ENCODE measurements at places on chromosomes 13 and 19.

DNA sequence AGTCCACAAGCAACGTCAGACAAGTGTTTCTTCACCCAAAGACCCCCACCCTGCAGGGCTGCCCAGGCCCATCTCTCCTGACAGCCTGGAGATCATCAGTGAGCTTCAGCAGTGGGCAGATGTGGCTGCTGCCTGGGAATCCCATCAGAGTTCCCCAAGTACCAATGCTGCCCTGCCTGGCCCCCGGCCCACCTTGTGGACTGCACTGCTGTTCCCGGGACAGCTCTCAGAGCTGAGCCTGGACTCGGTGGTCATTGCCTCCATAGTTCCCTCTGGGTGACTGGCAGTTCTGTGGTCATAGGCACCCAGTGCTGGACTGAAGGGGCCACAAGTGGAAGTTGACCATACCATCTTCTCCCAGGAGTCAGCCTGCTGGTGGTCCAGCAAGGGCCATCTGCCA, 24.5 kb upstream of the ZNF492 start:
- DNase-seq, result no peak

GRCh38 chr13:29479716-29480492, 115.6 kb downstream of the SLC7A1 start:
- DNase-seq, result no peak

- DNase-seq, result no peak
These were observed 38.2 kb downstream of the ARRDC2 start for GRCh38 chr19:18046059-18046718.

DNA sequence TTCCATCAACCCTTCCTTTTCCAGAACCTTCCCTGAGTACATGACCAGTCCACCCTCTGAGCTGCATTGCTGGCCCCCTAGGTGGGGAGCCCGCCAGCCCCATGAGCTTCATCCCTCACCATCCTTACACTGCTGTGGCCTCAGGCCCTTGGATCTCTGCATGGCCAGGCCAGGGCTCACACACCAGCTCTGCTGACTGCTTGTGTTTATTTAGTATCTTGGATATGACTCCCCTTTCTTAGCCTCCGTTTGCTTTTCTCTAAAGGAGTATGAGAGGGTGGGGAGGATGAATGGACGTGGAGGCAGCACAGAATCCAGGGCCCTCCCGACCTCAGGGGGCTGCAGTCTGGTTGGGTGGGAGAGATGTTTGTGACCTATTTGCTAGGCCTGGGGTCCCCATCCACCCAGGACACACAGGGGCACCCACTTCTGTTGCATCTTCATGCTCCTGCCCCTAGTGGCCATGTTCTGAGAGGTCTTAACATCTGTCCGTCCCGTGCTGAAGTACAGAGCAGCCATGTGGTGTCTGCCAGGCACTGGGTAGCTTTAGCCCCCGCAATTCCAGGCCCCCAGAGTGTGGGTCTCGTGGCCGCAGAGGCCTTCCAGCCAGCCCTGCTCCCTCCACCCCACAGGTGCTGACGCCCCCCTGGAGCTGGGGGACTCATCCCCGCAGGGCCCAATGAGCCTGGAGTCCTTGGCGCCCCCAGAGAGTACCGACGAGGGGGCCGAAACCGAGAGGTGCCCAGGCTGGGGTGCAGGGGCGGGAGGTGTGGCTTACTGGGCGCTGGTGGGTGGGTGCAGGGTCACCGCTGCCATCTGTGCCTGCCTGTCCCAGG, 13.0 kb downstream of the ARHGEF1 start:
- no peak for DNase-seq

DNA sequence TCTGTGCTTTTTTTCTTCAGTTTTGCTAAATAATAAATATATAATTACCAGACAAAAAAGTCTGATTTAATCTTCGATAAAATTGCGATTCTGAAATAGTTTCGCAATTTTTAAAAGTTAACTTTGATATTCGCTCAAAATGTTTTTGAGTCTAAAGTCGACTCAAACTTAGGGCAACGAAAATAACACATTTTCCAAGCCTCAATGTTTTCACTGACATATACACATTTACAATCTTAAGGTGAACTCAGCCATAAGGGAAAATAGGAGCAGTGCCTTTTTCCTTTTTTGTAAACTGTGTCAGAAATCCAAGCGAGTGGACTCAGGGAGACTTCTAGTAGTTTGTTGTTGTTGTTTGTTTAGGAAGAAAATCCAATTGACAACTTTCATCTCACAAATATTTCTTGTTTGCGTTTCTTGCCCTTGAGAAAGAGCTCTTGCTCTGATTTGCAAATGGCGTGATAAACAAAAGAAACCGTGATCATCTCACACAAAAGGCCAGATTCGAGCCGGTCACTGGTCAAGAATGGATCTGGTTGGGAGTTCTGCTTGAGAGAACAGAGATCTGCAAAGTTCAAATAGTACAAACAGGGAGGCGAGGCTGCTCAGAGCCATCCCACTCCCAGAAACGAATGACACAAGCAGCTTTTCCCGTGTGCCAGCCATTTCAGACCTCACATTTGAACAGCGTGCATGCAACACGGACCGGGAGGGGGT, 2.1 kb downstream of the SOX21 start:
- no peak for DNase-seq

DNA sequence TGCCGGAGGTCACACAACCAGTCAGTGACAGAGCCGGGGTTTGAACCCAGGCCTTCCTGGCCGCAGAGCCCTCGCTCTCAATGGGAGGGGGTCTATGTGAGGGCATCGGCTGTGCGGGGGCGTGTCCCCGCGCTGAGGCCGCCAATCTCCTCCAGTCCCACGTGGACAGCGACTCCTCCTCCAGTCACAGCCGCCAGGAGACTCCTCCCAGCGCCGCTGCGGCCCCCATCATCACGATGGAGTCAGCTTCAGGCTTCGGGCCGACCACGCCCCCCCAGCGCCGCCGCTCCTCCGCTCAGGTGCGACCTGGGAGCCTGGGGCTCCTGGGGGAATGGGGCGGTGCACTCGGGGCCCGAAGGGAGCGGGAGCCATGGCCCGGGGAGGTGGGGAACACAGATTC, 6.0 kb downstream of the SPRED3 start:
- peak; percentile 56 for DNase-seq

- DNase-seq, result no peak
These were observed 32.8 kb downstream of the TNFSF13B start for GRCh38 chr13:108302279-108302678.

DNA sequence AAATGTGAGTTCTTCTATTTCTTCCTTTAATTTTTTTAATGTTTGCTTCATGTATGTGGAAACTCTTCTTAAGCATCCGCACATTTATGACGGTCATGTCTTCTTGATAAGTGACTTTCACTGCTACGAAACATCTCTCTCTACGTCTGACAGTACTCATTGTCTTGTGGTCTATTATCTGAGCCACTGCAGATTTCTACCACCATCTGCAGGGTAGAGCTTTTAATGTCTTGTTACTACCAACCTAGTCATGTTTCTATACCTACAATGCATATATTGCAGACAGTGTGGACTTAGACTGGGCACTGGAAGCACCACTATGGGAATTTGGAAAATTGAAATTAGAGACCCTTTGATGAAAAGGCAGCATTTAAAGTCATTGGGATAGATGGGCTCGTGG, 75.4 kb upstream of the ARHGEF7 start:
- no peak for DNase-seq

DNA sequence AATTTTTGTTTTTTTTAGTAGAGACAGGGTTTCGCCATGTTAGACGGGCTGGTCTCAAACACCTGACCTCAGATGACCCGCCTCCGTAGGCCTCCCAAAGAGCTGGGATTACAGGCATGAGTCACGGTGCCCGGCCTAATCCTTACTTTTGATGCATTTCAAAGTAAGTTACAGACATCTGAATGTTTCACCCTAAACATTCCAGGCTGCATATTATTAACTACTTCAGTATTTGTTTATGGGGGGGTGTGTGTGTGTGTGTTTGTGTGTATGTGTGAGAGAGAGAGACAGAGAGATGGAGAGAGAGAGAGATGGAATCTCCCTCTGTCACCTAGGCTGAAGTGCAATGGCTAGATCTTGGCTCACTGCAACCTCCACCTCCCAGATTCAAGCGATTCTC, 13.1 kb downstream of the SULT2B1 start:
- DNase-seq, result no peak

DNA sequence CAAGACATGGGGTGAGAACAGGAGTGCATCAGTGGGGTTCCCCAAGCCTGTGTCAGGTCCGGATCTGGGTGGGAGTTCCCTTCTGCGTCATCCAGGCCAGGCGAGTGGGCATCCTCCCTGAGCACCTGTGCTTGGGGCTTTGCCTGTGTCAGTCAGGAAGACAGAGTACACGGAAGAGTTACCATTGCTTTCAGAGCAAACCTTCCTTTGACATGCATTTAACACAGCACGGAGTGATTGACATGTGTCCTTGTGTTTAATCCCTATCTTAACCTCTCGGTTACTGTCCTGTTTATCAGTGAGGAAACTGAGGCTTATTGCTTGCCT, 47.6 kb downstream of the CAPN12 start:
- no peak for DNase-seq

DNA sequence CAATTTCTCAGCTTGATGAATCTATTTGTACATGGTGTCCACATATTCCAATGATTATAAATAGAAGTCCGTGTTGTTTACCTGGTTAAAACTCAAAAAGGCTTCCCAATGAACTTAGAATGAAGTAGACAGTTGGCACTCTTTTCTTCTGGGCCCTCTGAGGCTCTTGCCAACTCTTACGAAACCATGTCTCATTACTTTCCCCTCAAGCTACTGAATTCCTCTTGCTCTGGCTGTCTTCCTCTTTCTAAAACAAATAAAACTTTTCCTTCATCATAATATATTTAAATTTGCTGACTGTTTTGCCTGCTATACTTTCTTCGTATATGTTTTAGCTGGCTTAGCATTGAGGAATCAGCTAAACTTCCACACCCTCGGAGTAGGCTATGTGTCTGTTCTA, 139.7 kb downstream of the SLITRK6 start:
- DNase-seq, result no peak

DNA sequence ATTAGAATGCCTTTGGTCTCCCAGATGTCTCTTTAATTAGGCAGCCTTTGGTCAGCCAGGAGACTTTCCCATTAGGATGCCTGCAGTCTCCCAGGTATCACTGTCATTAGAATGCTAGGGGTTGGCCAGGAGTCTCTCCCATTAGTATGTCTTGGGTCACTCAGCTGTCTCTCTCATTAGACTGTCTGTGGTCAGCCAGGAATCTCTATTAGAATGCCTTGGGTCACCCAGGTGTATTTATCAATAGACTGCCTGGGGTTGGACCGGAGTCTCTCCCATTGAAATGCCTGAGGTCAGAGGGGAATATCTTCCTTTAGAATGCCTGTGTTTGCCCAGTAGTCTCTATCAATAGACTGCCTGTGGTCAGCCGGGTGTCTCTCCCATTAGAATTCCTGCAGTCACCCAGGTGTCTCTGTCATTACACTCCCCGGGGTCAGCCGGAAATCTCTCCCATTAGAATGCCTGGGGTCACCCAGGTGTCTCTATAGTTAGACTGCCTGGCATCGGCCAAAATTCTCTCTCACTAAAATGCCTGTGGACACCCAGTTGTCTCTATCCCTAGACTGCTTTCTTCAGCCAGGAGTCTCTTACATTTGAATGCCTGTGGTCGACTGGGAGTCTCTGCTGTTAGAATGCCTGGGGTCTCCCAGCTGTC, 1460.3 kb downstream of the UQCRFS1 start:
- DNase-seq, result no peak

DNA sequence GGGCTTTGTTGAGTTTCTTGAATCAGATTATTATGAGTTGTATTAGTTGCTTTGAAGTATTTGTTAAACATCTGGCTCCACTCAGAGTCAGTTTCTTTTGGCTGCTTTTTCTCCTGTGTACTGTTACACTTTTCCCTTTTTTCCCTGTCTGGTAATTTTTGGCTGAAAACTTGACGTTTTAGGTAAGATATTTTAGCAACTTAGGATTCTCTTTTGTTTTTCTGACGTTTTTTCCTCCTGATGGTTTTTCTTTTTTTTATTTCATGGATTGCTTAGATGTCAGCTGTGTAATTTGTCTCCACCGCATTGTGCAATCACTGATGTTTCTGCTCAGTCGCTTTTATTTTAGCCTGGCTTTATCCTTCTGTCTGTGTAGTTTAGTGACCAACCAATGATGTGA, 20.7 kb downstream of the RFC3 start:
- DNase-seq, result no peak
